ENCODE measurements at places on chromosomes 3 and 15. TPM values are rescaled to one million over a fixed set of nuclear protein-coding genes. Genes with fewer than 3 reads are reported as not detected.

The GORASP1 gene
- 33.4 TPM for total RNA-seq

The CCR3 gene
- total RNA-seq: not detected

The GPD1L gene
- total RNA-seq: 5.7 TPM

The NEK10 gene
- total RNA-seq: 2.1 TPM

The WDR93 gene
- total RNA-seq: not detected

The WWTR1 gene
- total RNA-seq: 34.7 TPM

The NR1I2 gene
- total RNA-seq: not detected

The FGF7 gene
- total RNA-seq: 42.9 TPM

The ACTC1 gene
- total RNA-seq: 70.4 TPM

The CPB1 gene
- not detected for total RNA-seq

The BOC gene
- total RNA-seq: 49.4 TPM

The TMEM40 gene
- total RNA-seq: not detected

The RHOV gene
- total RNA-seq: not detected

The ZPLD1 gene
- not detected for total RNA-seq

The EFHB gene
- total RNA-seq: 0.58 TPM

The DUOXA2 gene
- total RNA-seq: not detected

The SERPINI2 gene
- total RNA-seq: not detected

The CCDC66 gene
- total RNA-seq: 10.2 TPM

The RPL22L1 gene
- total RNA-seq: 338 TPM

The SOX14 gene
- total RNA-seq: not detected

The CCR4 gene
- under 0.01 TPM for total RNA-seq

The MASP1 gene
- 1.7 TPM for total RNA-seq

The IQCF2 gene
- not detected for total RNA-seq

The TRIM71 gene
- total RNA-seq: 1.5 TPM

The KNG1 gene
- not detected for total RNA-seq

The TNFAIP8L3 gene
- total RNA-seq: 14.4 TPM

The GUCA1C gene
- not detected for total RNA-seq

The SMAD6 gene
- total RNA-seq: 16.0 TPM

The TMEM266 gene
- total RNA-seq: not detected

The NTRK3 gene
- total RNA-seq: not detected

The PPARG gene
- 16.6 TPM for total RNA-seq

The CD96 gene
- 0.12 TPM for total RNA-seq

The CCDC54 gene
- total RNA-seq: not detected

The FEZF2 gene
- total RNA-seq: not detected

The GRIP2 gene
- 0.17 TPM for total RNA-seq

All from pericardium fibroblast (primary cell).